ENCODE measurements at places on chromosomes 1 and 21.

DNA sequence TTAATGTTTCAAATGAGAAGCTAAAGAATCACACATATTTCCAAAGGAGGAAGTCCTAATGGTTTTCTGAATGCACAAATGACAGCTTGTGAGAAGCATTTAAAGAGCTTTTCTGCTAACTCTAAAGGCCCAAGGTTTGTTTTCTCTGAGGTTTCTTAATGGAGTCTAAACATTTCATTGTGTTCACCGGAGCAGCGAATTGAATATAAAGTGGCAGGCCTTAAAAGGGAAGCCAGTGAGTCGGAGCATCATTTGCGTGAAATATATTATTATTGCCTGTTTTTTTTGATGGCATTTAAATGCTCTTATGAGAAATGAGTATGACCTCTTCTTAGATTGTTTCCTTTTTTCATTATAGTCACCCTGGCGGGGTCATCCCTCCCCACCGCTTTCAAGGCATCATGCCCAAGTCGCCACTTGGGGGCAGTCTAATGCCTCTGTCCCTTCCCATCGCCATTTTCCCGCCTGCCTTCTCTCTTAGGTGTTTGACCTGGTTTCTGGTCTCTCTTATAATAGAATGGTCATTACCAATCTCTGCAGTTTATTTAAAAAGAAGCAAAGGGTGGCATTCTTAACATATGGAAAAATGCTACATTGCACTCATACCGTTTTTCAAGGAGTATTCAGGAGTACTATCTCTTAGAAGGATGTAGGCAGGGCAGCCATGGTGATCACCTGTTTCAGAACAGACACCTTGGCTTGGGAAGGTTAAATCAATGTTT is 25.3 kb upstream of the OVAAL start:
- no peak for DNase-seq

DNA sequence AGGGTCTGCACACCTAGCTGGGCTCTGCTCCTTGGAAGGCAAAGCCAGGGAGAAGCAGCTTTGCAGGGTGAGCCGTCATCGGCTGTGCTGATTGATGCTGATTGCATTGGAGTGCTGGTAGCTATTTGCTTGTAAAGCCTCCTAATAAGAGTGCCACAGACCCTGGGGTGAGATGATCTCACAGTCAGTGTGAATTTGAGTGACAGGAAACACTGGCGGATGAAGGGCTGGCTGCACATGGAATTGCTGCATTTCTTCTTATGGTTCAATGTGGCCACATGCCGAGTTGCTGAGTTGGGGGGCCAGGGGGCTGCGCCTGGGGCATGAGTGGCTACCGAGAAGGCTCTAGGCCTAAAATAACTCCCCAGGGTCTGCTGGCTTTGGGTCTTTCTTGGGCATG is 138.2 kb upstream of the CACNA1E start:
- DNase-seq: no peak

DNA sequence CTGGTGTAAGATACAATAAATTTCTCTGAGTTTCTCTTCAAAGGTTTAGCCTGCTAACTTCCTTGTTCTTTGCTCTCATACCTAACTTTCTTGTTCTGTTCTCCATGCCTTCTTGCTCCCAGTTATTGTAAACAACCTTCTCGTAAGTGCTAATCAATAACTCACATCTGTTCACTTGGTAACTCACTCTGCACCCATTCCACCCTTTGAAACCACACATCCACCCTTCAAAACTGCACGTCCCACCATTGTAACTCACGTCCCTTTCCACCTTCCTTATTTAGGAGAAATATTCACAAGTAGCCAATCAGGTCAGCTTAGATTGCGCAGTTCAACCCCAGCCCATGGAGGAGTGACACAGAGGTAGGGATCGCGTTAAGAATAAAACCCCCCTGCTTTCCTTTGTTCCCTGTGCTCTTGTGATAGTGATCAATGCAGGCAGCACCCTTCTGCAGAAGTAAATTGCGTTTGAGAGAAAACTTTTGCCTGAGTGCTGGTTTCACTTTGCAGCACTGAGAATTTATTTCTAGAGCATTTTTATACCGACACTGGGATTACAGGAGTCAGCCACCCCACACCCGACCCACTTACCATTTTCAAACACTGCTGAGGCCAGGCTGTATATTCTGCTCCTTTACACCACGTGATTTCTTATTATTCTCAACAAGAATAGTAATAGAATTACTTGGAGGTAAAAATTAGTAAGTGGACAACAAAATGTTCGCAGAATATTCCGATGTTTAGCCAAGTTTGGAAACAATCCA is 789.2 kb upstream of the RGS18 start:
- DNase-seq: no peak

- no peak for DNase-seq
Measured at GRCh38 chr1:31504001-31504400, 72.3 kb upstream of the TINAGL1 start.

DNA sequence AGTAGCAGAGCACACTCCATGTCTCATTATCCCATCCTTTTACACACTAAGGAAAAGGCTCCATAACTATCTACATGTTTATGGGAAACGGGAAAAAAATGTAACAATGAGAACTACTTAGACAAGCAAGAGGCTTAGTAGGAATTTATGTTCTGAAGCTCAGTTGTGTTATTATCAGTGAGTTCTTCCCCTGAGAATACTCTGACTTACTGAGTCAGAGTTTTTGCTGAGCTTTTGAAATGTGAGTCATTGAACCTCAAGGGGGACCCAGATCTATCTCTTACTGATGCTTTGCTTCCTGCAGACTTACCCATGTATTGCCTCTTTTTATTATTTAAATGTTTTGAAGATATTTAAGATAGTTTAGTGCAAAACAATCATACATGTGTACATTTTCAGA is 20.1 kb downstream of the CFHR5 start:
- peak; percentile 45 for DNase-seq

DNA sequence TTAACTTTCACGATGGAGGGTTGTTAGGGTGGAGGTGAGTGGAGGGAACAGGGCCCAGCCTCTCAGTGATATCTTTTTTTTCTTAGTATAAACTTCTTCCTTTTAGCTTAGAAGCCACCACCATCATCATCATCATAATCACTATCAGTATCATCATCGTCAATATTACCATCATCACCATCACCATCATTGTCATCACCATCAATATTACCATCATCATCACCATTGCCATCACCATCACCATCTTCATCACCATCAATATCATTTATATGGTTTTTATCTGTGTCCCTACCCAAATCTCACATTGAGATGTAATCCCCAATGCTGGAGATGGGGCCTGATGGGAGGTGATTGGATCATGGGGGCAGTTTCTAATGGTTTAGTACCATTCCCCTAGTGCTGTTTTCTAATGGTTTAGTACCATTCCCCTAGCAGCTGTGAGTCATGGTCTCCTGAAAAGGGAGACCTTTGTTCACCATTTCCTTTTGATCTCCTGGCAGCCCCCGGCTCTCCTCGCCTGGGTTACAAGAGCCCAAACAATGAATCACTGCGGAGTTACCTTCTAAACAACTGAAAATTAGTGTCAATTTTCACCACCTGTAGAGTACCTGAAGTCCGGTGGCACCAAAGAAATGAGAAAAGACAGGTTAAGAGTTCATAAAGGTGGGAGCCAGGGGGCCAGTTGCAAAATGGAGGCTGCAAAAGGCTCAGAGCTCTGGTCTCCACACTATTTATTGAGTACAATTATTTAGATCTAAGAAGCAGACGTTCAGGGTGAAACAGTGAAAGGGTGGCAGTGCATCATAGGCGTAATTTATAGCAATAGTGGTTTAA is 3.1 kb upstream of the PLA2G2E start:
- no peak for DNase-seq

All from astrocyte (in vitro differentiated cells and primary cell).